ENCODE measurements at places on chromosomes 12 and 14. TPM values are rescaled to one million over a fixed set of nuclear protein-coding genes. Genes with fewer than 3 reads are reported as not detected.

GRIP1 gene
- total RNA-seq, result 16.8 TPM

OVCH1 gene
- 0.41 TPM for total RNA-seq

CLEC6A gene
- total RNA-seq, result 0.12 TPM

CMKLR1 gene
- 7.5 TPM for total RNA-seq

CEP128 gene
- 8.7 TPM for total RNA-seq

All from metanephros (tissue), 2 donors.